ENCODE measurements at places on chromosomes 6 and 20.

- no peak for DNase-seq
Measured at GRCh38 chr6:35183935-35184334, 29.8 kb upstream of the SCUBE3 start.

DNA sequence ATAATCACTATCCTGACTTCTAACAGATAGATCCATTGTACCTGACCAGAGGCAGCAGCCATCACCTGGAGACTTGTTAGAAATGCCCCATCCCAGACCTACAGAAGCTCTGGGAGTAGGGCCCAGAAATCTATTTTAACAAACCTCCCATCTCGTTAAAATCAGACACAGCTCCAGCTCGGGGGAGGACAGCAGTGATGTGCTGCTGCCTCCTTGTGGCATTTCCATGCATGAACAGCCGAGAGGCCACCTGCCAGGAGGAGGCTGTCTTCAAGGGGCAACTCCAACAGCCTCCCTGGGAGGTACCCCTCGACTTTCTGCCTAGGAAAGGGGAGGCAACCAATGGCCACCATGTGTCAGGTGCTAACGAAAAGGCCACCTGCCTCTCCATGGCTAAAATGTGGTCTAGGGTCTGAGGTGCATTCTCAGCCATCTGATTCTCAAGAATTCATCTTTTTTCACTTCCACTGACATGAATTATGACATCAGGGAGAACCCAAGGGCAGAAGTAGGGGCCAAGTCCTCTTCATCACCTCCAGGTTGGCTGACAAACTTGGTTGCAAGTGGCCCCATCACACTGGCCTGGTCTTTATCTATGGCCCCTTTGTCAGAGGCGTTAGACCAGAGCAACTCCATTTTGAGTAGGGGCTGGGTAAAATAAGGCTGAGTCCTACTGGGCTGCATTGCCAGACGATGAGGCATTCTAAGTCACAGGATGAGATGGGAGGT, 12.2 kb upstream of the KCNK15 start:
- peak; percentile 57 for DNase-seq

DNA sequence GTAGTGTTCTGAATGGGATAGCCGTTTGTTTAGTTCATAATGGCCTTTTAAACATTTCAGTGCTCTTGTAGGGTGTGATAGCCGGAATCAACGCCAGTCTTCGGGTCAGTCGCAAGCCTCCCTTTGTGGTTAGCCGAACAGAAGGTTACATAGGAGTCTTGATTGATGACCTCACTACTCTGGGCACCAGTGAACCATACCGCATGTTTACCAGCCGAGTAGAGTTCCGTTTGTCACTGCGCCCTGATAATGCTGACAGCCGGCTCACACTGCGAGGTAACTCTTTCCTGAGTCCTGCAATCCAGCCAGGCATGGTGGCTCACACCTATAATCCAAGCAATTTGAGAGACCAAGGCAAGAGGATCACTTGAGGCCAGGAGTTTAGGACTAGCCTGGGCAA, 20.4 kb downstream of the MTO1 start:
- DNase-seq = no peak

GRCh38 chr6:50791900-50792508, 26.7 kb upstream of the TFAP2B start:
- no peak for DNase-seq

- no peak for DNase-seq
Measured at GRCh38 chr6:168377484-168377855, 57.9 kb upstream of the DACT2 start.

DNA sequence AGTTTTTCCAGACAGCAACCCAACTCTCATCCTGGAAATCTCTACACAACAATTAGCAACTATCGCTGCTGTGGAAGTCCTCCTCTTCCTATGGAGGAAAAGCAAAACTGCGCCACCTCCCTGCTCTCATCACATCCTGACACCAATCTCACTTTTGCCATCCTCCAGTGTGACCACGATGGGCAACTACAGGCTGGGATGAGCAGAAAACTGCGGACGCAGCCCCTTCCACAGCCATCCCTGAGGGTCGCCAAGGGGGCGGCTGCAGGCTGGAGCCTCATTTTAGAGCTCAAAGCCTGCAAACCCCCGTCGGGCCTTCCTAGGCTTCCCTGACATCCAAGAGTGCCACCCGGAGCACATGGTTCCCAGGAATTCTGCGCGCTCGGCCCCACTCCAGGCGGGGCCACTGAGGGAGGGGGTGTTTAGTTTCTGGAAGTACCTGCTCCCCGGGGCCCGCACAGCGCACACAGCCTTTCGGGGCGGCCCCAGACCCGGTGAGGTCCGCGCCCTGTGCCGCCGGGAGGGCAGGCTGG, 1.2 kb downstream of the TCFL5 start:
- DNase-seq = no peak

- no peak for DNase-seq
Measured at GRCh38 chr6:127920804-127921203, 19.9 kb upstream of the THEMIS start.

GRCh38 chr6:167815296-167815980, 11.3 kb upstream of the AFDN start:
- DNase-seq = no peak

- DNase-seq = no peak
Measured at GRCh38 chr20:7728338-7728737, 211.9 kb downstream of the HAO1 start.

GRCh38 chr20:58584881-58585752, 66.0 kb upstream of the STX16 start:
- DNase-seq = no peak

DNA sequence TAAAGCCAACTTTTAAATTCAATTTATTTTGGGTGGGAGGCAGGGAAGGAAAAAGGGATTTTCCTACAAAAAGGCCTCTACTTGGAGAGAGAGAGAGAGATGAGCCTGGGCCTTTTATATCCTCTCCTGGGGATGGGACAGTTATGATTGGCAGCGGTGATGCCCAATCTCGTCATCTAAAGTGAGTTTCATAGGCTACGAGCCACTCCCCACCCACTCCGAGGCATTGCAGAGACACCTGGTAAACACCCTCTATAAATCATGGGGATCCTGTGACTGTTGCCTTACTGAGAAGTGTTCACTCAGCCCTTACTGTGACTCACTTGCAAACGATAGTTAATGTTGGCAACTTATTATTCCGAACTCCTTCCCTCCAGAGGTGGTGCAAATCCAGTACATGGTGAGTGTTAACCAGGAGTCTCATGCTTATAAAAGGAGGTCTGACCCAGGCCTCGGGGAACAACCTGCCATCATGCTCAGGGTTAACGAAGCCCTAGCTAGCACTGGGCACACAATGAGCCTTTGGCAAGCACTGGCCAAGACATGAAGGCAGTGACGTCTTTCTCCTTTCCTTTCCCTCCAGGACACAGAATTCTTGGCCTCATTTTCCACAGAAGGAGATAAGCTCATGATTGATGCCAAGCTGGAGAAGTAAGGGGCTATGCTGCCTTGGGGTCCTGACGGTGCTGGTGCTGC, 20.5 kb downstream of the BPIFB4 start:
- DNase-seq = no peak

DNA sequence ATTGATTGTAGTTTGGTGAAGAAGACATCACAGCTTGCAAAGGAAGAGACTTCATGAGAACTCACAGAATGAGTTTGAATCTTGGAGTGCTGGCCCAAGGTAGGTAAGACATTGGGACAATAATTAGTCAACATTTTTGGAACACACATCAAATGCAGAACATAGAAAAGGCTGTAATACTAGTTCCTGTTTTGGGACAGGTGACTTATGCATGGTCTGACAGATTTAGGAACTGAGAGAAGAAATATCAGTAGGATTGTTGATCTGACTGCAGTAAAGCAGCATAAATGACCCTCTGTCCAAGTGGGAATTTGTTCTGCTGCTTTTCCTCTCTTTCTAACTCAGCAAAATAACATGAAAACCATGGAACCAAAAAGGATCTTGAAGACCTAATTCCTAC, 102.3 kb upstream of the MAP3K7 start:
- DNase-seq = no peak

GRCh38 chr20:12012241-12013222, 94.8 kb downstream of the BTBD3 start:
- DNase-seq = peak; percentile 47

DNA sequence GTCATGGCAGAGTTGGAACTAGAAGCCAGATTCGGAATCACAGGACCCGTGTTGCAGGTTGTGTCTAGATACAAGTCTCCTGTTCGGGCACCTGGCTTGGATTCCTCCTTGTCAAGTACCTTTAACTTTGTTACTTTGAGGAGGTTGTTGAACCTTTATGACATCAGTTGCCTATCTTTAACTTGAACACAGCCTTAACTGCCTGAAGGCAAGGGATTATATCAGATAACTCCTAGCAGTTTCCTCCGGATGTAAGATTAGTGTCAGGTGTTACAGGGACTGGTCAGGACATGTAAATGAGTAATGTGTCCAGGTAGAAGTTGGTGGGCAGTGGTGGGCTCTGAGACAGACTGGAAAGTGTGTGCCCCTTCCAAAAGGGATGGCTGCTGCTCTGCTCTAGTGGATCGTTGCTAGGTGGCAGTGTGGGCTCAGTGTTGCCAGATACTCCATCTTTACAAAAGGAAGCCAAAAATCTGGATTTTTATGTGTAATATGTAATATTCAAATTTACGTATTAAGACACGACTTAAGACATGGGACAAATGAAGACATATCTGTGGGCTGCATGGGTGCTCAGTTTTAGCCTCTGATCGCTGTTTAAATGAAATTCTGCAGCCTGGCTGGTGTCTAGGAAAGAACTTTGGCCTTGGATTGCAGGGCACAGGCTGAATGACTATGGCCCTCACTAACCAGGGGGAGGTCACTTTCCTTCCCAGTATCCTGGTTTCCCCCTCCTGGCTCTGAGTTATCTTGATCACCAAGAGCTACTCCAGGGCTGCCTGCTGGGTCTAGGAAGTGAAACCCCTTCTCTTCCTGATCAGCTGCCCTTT, 27.1 kb downstream of the CHMP4B start:
- DNase-seq = no peak

GRCh38 chr6:167708501-167709094, 118.1 kb upstream of the AFDN start:
- no peak for DNase-seq

DNA sequence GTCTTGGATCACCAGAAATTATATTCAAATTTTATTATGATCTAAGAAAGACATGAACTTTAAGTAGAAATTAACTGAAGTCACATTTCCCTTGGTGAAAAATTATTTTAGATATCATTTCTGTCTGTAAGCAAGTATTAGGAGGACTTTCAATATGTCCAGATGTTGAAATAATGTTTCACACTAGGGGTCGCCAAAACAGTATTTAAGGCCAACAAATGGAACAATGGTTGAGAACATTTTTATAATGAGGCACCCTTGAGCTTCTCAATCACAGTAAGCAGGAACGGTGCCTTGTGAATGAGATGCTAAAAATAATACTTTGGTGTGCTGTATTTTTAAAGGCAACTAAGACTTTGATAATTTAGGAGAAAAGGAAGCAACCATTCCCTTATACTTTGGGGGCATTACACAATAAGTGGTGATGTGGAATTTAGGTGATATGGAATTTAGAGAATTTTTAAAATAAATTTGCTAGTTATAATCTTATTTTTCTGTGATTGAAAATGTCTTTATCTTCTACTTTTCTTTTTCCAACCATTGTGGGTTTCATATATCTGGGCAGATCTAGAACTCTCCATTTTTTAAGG, 9.6 kb upstream of the SF3B5 start:
- DNase-seq = no peak

- DNase-seq = no peak
Measured at GRCh38 chr20:44924541-44924940, 14.7 kb downstream of the PABPC1L start.

DNA sequence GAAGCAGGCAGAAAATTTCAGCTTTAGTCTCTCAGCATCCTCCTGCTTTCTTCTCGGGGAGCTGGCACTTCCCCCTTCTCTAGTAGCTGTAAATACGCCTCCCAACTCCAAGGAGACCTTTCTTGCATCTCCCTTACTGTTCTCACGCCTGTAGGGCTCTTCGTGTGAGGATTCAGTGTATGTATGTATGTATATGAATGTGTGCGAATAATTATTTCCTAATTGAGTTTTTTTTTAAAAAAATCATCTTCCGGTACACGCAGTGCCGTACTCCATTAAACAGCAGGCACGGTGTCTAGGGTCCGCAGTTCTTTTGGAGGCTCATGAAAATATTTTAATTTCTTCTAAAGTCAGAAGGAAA, 85.4 kb downstream of the HFE start:
- no peak for DNase-seq
